Stimulated activated CD8-positive, alpha-beta memory T cell treated with anti-CD3 and anti-CD28 coated beads, Interleukin-15, amount 100 ng/mL, for 24 hours (primary cell): ENCODE measurements at places on chromosomes 12 and 14.

- no peak for DNase-seq
These were observed 17.8 kb downstream of the TAS2R50 start for GRCh38 chr12:10968765-10969456.

DNA sequence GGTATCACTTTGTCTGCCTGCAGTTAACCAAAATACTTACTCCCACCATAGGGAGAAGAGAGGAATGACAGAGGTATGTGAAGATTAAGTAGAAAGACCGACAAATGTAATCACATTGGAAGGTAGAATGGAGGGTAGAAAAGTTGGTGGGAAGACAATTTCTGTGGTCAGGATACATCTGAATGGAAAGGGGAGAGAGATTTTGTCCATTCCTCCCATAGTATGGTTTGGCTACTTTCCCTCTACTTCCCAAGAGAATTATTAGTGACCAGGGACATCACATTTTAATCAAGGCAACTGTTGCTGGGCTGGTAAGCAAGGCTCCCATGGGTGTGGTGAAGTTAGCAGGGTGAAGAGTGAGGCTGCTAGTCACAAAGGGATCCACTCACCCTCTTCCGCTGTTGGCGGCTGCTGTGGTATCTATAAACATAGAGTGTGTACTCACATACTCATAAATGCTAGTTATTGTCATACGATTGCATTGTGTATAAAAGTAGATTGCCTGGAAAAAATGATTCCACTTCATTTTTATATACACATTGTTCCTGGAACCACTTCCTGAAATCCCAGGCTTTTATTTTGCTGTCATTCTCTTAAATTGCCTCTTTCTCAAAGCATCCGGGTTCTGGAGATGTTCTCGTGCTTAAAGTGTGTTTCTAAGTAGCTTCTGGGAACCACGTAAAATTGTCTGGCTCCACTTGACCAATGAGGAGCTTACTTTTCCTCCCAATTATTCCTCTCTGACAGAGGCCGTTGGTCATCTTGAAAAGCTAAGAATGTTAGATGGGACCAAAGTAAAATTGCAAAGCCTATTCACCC is 413.1 kb downstream of the ZFP36L1 start:
- DNase-seq: no peak

DNA sequence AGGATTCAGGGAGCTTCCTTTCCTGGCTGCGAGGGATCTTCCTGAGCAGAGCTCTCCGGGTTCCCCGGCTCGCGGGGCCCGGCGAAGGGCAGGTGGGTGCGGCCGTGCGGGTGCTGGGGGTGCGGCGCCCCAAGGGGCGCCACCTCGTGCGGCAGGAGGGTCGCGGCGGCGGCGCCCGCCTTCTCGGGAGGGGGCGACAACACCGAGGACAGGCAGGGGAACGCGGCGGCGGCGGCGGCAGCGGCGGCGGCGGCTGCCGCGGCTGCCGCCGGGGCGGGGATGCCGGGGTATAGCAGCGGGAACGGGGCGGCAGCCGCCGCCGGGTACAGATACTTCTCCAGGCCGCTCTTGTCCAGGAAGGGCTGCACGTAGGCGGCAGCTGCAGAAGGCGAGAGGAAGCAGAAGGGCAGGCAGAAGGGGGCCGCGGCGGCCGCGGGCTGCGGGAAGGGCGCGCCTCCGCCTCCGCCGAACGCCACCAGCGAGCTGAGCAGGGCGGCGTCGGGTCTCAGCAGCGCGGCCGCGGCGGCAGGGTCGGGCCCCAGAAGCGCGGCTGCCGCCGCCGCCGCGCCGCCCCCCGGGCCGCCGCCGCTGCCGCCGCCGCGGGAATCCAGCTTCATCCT is 2.7 kb downstream of the BHLHE41 start:
- no peak for DNase-seq

DNA sequence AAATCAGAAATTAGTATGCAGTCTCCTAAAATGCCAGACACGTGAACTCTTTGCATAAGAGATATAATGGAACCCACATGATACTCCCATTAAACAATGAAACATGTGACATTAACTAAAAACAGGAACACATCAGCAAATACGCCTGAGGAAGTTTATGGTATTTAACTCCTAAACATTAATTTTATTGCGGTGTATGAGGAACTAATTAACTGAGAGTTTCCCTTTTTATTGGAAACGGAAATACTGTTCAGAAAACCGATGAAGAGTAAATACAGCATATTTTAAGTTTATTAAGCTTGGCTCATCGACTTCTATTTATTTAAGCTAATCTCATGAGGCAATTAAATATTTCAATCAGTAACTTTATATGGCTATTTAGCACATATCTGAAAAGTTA is 290.3 kb downstream of the SOX5 start:
- DNase-seq: no peak

DNA sequence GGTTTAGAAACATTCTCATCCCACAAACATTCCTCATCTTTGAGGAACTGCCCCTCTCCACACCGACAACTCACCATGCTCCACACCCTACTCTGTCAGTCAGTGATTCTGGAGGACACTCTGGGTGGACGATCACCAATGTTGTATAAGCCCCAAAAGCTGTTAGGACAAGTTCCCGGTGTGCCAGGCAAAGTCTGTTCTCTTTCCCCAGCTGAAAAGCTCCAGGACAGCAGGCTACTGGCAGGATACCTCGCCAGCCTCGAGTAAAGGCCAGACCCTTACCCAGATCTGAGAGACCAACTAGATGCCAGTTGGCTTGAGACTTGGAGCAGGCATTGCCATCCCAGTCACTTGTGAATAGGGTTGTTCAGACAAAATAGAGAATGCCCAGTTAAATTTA is 12.0 kb downstream of the KRT5 start:
- no peak for DNase-seq

DNA sequence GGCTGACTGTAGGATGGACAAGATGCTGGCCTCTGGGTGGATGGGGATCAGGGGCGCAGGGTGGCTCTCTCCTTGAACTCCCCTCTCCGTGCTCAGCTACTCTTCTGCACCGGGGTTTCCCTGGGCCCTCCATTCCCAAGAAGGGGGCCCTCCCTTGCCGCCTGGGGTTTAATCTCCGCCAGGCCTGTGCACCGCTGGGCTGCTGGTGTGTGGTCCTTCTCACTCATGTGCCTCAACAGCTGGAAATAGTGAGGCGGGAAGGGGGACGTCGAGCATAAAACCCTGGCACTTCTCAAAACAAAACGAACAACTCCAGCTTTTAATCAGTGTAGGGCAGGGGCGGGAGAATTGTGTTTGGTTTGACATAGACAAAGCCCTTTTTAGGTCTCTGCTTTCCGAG is 19.0 kb upstream of the SMOC1 start:
- no peak for DNase-seq
